ENCODE measurements at places on chromosomes 4 and X.

- no peak for DNase-seq
These were observed 15.6 kb upstream of the SLC2A9 start for GRCh38 chr4:10036807-10037342.

- DNase-seq, result no peak
These were observed 169.2 kb upstream of the MAGEB18 start for GRCh38 chrX:25968920-25969319.

- DNase-seq, result no peak
These were observed at the start of gene LRRC66 for GRCh38 chr4:52019936-52020657. Gene LRRC66 (minus strand): TSS chr4:52020363. CDS start chr4:52017613, 2,750 bp downstream.

- DNase-seq, result no peak
These were observed 403.2 kb downstream of the KLHL13 start for GRCh38 chrX:117713411-117713810.

DNA sequence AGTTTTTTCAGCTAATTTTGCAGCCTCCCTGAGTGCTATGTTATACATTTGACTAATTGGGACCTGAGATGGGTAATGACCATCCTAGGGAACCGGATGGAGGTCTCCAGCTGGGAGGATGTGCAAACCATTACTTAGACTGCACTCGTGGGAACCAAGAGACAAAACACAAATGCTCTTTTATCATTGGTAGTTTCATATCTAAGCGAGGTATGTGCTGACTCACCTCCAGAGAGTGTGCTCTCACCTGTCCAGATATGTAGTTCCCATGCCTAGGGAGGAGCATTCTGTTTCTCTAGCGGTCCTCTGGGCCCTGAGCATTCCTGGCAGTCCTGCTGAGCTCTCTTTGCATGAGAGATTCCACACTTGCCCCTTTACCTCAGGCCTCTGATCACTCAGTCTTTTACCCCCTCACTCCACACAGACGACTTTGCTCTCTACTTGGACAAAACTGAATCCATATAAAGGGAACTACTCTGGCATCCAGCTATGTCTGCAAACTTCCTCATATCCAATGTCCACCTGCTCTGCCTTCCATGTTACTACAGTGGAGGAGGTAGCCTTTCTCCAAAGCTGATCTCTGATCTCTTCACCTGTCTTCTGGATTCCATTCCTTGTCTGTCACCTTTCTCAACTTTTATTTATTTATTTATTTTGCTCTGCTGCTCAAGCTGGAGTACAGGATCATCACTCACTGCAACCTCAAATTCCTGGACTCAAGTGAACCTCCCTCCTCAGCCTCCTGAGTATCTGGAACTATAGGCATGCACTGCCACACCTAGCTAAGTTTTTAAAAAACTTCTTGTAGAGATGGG lies 88.4 kb downstream of the LRP2BP start:
- no peak for DNase-seq

DNA sequence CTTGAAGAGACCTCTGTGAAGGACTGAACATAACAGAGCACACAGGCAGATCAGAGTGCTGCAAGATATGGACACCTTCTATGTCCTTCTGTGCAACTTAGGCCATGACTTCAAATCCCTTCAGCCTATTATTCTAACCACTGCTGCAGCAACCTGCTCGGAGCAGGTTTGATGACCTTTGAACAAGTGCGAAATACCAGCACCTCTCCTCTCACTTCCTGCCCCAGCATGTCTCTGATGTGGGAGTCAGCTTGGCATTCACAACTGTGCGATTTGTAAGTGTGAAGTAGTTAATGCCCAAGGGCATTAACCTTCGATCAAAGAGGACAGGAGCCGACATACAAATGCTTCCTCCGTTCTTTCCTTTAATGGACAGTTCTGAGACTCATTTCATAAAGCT lies 1.6 kb upstream of the EXOC1 start:
- DNase-seq, result no peak

DNA sequence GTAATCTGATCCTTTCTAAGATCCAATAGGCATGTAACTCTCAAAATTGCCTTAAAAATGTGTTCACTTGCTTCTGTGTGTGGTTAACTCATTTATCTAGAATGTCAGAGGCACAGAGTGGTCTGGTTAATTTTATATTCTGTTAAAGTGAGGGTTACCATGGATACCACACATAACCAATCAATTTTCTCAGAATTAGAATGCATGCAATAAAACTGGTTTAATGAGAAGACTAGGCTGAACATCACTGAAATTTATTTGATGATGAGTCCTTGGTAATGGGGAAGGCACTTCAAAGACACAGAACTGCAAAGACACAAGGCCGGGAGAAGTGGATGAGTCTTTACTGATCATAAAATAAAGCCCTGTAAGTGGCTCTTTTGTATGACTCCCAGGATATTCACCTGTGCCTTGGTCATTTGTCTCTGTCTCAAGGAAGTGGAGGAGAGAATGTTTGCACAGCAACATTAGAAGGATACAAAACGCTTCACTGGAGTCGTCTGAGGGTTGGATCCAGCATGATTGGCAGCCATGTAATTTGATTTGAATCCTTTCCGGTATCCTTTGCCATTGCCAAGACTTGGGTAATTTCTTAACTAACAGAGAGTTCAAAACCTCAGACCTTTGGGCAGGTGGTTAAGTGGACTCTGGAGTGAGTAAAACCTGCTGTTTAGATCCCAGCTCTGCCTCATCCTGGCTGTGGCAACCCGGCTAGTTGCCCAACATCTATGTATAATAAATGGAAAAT lies 94.0 kb upstream of the RBPJ start:
- DNase-seq, result no peak

DNA sequence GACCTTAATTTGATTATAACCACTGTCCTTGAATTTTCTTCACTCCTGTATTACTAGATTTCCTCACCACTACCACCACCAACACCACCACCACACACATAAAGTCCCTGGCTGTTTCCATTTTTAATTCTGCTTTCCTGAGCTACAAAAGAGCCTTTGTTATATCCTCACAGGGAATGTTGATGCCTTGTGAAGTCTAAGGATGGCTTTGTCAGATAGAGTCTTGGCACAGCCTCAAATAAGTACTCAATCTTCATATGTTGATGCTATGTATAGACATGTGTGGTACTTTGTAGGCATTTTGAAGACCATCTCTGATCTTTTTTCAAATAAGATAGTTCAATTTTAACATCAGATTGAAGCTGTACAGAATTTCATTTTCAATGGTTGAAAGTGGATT lies 1016.7 kb upstream of the LCORL start:
- DNase-seq, result no peak

DNA sequence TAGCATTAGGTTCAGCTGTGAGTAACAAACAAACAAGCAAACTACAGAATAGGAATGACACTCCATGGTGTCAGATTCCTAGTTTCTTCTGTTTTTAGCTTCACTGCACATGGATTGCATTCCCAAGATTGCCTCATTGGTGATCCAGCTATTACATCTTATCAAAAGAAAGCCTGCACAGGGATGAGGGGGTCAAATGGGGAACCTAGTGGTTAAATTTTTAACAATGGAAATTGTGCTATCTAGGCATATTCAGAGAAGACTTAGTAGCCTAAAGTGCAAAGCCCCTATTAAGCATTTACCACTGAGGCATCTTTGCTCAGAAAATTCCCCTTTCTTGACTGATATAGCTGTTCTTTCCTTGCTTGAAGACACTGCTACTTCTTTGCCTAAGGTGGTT lies 3.9 kb upstream of the TTC29 start:
- DNase-seq, result no peak

DNA sequence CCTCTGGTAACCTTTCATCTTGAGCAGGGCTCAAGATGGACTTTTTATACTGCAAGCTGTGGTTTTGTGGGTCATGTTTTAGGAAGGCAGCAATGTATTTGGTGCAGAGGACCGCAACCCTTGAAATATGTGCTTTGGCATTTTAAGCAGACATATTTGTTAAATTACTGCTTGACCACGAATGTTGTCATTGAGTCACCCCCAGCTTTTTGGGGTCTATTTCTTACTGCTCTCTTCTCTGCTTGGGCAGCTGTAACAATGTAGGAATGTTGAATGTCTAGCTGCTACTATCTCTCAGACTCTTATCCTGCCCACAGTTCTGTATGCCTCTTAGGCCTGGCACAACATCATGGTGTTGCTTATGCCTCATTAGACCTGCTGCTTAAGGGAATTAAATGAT lies 6.0 kb downstream of the RBPJ start:
- DNase-seq, result no peak

- no peak for DNase-seq
These were observed at the start of gene GASK1B for GRCh38 chr4:158172261-158173258. Gene GASK1B (minus strand): TSS chr4:158173025. CDS start chr4:158171375, 1,650 bp downstream.

GRCh38 chrX:56503941-56504673 lies 59.3 kb upstream of the UBQLN2 start:
- DNase-seq, result no peak

DNA sequence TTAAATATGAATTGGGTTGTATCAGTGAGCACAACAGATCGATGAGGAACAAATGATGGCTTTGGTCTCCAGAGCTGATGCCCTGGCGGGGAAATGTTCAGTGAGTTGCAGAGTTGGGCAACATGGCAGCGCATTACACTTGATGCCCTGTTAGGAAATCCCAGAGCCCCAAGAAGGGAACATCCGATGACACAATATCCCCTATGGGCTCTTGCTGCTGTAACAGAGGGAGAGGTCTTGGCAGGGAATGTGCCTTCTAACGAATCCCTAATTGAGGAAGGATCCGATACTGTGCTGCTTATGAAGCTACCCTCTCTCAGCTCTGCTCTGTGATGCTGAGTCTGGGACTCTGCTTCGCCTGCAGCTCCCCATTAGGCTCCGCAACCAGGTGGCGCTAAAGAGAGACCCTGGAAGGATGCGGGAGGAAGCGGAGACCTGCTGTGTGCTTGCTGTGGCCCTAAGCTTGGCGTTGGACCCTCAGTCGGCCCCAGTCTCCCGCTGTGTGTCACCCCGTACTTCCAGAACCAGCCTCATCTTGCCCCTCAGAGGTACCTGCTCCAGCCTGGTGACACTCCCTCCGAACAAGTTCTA lies 38.9 kb downstream of the PDHA1 start:
- DNase-seq, result no peak

DNA sequence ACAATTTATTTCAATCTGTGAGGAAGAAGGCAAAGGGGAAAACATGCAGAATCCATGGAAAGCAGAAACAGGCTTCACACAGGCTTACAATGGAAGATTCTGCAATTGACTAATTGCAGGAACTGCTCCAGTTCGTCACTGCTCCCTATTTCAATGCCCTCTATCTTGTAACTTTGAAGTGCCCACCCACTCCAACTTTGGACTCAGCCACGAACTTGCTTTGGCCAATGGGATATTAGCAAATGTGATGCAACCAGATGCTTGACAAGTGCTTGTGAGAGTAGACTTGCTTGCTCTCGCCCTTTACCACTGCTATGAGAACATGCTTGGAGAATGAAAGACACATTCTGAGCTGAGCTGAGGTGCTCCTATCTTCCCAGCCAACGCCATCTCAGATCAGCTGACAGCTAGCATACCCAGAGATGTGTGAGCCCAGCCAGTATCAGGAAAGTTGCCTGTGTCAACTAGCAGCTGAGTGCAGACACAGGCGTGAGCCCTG lies 105.7 kb upstream of the PTCHD1 start:
- no peak for DNase-seq

GRCh38 chr4:123952530-123953274 lies 556.1 kb downstream of the SPRY1 start:
- DNase-seq, result no peak

DNA sequence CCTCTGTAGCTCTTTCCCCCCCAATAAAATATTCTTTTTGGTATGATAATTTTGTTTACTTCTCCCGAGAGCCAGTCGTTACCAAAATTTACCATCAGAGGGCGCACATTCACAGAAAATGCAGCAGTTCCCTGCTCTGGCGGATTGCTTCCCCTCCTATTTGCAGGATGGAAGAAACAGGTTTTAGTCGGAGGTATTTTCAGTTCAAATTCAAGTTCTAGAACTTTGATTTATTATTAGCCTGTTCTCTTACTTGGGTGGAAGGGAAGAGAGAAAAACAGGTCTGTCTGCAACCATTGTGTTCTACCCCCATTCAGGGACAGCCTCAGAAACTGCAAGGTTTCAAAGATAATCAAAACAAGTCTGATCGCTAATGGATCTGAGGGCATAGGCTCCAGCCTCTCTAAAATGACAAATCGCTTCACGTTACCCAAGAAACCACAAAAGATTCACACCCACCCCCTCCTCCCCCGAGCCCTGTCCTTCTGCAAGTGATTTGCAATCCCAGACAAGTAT lies 263.8 kb upstream of the RPS6KA3 start:
- peak; percentile 20 for DNase-seq

DNA sequence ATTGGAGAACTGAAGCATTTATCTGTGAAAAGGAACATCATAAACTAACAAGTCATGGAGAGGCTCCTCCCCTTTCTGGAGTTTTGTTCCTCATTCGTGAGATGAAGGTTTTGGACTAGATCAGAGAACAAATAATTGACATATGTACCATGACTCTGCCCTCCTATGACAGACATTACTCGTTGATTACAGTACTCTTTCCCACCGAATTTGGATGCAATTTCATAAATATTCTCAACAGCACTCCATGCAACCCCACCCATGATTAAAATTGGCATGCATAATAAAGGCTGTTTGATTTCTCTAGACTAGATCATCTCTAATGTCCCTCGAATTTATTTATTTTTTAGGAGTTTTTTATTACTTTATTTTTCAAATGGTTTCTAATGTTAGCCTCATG lies 258.9 kb upstream of the LDB2 start:
- no peak for DNase-seq

- DNase-seq, result no peak
These were observed at the start of gene NRK for GRCh38 chrX:105822138-105823091. Gene NRK (plus strand): TSS chrX:105822539. CDS start chrX:105822846, 307 bp downstream.

DNA sequence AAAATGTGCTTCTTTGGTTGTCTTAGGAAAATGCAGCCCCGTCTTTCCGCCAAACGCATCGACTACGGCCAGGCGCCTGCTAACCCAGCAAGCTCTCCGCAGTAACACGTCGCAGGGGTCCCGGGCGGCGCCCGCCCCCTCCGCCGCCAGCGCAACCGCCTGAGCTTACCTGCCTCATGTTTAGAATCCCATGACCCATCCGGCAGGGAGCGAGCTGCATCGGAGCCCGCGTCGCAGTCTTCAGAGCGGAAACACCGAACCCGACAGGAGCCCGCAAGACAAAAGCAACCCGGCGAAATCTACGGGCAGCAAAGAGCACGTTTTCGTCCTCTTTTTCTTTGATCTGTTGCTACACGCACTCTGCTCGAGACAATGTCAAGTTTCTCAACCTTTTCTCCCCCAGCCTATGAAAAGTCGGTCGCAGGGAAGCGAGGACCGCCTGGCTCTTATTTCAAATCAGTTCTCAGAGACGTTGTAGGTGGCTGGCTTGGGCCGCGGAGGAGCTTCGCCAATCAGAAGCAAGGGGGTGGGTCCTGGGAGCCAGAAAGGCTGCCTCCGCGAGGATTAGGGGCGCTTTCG lies at the start of gene MID1:
Gene MID1, minus strand, starts transcription at position 465 of the 579 bp plus-strand sequence. CDS start 53,038 bp downstream, outside the sequence.
- DNase-seq, result no peak

GRCh38 chr4:152327606-152328453 lies 208.1 kb downstream of the FBXW7 start:
- no peak for DNase-seq

DNA sequence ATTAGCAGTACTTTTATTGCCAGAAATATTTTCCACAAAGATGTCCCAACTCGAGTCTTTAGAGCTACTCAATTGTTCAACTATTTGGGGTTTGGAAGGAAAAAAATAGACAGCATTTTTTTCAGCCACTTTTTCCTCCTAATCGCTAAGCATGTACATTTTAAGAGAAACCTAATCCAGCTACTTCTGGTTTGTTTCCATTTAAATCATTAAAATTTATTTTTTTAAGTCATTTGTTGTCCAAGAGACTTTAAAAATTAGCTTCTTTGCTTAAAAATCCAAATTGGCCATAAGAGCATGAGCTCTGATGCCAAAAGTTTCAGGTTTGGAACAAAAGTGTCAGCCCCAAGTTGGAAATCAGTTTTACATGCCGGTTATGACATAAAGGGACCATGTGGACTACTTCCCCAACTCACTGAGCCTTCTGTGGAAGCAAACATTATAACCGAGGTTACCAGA lies 186.3 kb upstream of the INTU start:
- DNase-seq, result no peak
